Vagina (tissue), 2 donors: ENCODE measurements at places on chromosomes 6 and 20.

DNA sequence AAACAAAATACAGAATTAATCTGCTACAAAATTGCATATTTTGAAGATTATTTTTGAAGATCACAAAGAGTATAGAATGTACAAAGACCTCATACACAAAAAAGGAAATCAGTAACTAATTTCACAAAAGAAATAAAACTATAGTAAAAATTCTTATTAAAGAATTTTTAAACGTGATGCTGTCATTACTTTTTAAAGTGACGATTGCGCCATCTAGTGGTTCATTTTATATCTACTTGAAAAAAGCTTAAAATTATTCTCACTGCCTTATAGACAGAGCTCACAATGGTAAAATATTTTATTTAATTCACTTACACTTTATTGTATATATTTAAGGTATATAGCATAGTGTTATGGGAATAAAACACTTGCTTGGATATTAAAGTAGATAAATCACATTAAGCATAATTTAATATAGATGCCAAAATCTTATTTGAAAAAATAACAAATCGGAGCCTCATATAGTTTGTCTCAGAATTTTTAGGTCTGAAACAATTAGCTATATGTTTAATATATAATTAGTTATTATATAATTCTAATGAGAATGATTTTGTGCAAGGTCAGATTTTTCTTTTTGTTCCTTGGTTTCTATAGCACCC lies 128.8 kb downstream of the PHF3 start:
- H3K36me3 ChIP-seq, result no peaks in the 10 kb centered on the region
- H3K27ac ChIP-seq, result no peak overlapping the region
- no peaks in the 10 kb centered on the region for H3K27me3 ChIP-seq
- no peak for DNase-seq

DNA sequence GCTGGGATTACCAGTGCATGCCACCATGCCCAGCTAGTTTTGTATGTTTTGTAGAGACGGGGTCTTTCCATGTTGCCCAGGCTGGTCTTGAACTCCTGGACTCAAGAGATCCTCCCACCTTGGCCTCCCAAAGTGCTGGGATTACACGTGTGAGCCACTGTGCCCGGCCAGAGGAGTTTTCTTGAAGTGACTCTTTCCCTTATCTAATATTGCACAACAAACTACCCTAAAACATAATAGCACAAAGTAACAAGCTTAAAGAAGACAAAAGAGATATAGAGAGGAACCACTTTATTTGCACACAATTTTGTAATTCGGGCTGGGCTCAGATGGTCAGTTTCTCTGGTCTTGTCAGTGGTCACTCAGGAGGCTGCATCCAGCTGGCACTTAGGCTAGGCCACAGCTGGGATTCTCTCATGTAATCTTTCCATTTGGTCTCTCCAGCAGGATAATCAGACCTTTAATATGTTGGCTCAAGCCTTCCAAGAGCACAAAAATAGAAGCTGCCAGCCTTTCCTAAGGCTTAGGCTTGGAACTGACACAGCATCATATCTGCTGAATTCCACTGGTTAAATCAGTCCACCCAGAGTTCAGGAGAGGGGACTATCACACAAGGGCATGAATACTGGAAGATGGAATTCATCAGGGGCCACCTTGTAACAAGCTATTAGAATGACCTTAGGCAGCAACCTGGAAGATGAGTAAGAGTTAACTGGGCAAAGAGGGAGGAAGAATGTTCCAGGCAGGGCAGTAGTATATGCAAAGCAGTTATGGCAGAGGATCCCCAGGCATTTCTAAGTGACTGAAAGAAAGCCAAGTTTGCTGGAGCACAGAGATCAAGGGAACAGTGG lies 56.7 kb upstream of the PNRC1 start:
- H3K4me1 ChIP-seq, result peaks cover 44% of the 10 kb centered on the region
- no peaks in the 10 kb centered on the region for H3K27me3 ChIP-seq
- no peak for DNase-seq
- H3K36me3 ChIP-seq, result no peaks in the 10 kb centered on the region
- H3K27ac ChIP-seq, result peak overlapping the region; percentile 51
- H3K4me3 ChIP-seq, result no peak overlapping the region

DNA sequence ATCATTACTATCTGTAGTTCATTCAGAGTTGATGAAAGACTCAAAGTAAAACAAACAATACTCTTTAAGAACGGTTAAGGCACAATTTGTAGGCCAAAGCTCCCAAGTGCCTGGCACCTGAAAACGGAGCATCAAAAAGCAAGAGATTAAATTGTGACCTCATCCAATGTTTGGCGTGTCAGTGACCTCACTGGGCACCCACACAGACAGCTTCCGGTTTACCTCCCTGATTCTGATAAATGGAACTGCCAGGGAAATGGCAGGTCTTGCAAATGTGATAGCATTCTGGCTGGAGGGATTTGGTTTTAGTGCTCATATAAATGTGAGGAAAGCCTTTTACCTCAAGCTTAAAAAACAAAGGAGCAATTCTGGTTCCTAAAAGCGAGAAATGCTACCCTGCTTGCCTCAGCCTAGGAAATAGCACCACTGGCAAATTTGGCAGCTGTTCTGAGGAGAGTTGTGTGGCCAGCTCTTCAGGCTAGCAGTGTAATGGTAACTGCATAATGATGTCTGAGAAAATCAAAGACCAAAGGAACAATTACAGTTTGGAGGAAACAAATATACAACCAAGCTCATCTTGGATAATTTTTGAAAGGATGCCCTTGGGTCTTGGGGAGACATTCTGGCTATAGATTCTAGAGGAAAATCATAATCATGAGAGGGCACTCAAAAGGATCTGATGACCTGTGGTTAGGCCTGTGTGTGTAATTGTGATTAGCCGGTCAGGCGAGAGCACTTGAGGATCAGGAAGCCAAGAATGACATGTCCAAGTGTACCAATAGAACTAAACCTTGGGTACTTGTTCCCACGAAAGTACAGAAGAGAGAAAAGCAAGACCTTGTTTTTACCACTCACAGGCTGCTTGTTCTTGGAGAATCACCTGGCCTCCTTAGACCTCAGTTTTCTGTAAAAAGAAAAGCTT lies 174.3 kb downstream of the TFAP2B start:
- H3K4me1 ChIP-seq, result no peaks in the 10 kb centered on the region
- no peaks in the 10 kb centered on the region for H3K27me3 ChIP-seq
- DNase-seq, result no peak

- no peaks in the 10 kb centered on the region for H3K36me3 ChIP-seq
- H3K27ac ChIP-seq, result no peak overlapping the region
- H3K4me3 ChIP-seq, result no peak overlapping the region
- DNase-seq, result no peak
- H3K4me1 ChIP-seq, result no peaks in the 10 kb centered on the region
Observed at GRCh38 chr20:54372313-54372712, 103.1 kb upstream of the DOK5 start.

DNA sequence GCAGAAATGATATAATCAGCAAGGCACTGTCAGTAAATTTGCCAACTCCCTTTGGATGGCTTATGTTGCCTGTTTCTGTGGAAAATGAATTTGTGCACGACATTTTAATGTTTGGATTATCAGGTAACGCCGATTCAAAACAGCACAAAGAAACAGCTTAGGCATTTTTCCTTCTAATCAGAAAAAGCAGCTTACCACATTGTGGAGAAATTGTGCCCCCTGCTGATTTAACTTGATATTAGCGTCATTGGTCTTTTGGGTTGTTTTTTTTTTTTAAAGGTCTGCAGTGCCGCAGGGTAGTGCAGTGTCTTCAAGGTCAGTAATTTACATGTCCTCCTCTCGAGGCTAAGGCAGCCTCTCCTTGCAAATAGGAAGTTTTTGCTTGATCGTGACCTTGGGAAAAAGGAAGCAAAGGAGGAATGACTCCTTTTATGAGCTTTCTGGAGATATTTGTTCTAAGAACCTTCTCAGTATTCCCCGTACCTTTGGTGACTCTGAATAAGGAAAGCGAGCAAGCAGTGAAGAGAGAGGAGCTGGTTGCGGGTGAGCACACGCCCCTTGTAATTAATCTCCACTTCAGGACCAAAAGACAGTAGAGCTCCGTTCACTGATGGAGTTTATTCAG lies 79.1 kb downstream of the ELOVL4 start:
- DNase-seq, result no peak
- H3K27ac ChIP-seq, result no peak overlapping the region
- peaks cover 5% of the 10 kb centered on the region for H3K4me1 ChIP-seq
- no peak overlapping the region for H3K4me3 ChIP-seq

DNA sequence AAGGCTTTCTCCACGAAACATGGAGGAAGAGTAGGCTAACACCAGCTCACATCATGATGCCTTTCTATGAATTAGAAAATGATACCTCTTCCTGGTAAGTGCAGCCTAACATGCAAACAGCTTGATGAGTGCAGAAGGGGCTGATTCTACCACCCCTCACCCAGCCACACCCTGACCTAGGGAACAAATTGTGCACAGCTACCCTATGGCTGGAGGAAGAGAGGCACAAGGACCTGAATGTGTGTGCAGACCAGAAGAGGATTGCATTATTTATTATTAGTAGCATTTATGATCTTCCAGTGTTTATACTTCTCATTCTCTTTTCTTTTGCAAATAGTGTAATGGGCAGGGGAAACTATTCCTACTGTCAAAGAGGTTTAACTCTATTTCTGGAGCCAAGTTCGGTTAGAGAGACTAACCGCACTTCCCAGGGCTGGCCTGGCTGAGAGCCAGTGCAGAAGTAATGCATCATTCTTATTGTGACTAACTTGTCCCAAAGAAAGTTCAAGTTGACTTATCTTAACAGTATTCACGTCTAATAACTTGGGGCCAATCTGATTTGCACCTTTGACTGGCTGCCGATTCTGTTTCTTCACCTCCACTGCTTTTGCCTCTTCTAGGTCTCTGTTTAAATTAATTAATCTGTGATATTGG lies 237.5 kb downstream of the CD83 start:
- H3K27ac ChIP-seq, result no peak overlapping the region
- H3K4me1 ChIP-seq, result peaks cover 9% of the 10 kb centered on the region
